ENCODE measurements at places on chromosomes 5 and 9.

DNA sequence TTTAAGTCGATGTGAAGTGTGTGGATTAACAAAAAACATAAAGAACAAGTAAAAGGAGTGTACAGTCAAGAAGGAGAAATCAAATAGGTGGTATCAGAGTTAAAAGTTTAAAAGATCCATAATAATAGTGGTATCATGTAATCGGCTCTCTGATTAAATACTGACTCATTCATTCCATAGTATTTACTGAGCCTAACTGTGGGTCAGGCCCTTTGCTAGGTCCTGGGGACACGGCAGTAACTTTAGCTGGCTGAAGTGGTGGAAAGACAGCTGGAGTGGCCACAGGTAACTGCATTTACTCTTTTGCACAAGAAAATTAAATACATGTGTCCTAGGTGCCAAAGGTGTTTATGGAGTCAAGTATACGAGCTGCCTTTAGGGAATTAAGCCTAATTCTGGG is 124.0 kb downstream of the GNAQ start:
- no peak for DNase-seq

DNA sequence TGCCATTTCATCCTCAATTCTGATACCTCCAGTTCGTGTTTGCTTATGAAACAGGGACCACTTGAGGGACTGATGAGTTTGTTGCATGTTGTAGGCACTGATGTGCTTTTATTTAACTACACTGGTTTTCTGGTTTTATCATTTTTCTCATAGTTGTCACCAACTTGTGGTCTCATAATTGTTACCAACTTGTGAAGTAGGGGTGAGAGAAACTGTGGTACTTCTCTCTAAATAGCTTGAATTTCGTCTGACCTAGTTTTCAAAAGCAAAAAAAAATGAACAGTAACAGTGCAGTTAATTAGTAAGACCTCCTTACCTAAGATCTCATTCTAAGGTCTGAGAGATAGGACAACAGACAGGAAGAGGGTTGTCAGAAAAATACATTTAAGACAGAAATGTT is 78.0 kb downstream of the ANXA2R start:
- no peak for DNase-seq

- DNase-seq = peak; percentile 45
Measured at GRCh38 chr9:123544007-123544827, 188.2 kb downstream of the CRB2 start.

DNA sequence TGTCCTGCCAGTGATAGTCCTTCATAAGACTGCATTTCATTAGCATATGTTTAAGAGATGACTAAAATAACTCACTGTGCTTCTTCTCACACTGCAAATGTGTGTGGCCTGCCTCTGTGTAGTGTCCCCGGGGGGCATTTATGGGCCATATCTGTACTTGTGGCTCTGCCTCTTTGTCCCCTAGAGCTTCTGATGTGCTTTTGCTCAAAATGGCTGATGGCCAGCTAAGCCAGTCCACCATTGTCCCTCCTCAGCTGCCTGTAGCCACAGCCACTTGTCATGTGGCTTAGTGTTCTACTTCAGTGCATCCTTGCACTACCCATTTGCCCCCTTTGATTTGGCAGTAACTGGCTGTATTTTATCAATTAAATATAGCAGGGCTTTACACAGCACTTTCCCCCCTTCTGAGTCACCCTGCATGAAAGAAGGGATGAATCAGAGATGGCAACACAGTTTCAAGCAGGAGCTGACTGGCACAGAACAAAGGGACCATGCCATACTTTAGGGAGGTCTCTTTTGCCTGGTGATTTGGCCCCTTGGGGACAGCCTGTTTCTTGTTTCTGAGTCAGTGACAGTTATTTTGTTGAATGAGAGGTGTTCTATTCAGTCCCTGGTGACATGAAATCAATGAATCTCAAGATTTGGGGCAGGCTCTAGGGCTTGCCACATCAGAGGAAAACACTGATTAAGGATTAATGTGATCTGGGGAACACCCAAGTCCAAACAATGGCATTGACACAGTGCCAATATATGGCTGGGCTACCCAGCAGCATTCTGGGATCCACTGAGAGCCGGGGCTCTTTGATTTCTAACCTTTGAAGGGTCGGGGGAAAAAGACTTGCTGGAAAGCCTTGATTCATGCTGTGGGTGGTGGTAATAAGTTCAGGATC is 245.5 kb downstream of the SMARCA2 start:
- DNase-seq = peak; percentile 27

- no peak for DNase-seq
Measured at GRCh38 chr5:36607838-36608783, 1.7 kb downstream of the SLC1A3 start.

DNA sequence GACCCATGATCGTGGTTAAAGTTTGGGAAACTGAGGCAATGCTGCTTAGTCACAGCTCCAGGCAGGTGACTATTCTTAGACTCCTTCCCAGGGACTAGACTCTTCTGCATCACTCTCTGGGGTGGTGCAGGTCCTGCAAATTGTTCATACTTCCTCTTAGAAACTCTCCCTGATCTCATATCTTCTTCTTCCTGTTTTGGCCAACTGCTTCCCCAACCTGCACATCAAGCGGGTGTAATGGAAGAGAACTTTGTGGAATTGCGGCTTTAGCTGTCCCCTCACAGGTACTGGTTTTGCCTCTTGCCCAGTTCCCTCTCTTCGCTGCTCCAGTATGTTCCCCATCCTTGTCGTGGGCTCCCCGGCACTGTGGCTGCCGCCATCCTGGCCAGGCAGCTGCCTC is 111.5 kb upstream of the CTSL start:
- no peak for DNase-seq

Measured in NCI-H2171 treated with DMSO at 0.1 percent for 48 hours (cell line).